ENCODE measurements at places on chromosomes 3 and 15. TPM values are rescaled to one million over a fixed set of nuclear protein-coding genes. Genes with fewer than 3 reads are reported as not detected.

The FRMD5 gene
- 0.23 TPM for total RNA-seq

DNA sequence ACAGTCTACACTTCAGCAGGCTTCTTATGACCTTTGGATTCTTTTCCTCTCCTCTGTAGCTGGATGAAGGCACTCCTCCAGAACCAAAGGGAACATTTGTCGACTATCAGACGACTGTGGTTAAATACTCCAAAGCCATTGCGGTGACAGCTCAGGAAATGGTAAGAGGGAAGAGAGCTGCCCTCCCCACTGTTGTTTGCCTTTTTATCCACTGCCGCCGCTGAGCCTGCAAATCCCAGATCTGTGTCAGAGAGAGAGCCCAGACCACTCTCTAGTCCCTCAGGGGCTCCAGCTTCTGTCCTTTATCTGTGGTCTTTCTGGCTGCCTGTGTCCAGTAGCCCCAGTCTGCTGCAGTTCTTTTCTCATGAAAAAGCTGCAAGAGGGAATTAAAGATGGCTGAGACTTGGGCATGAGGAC is 261.5 kb upstream of the TPM1 start:
- no peak overlapping the region for H3K27ac ChIP-seq
- no peaks in the 10 kb centered on the region for H3K27me3 ChIP-seq
- H3K4me3 ChIP-seq, result no peak overlapping the region
- no peaks in the 10 kb centered on the region for H3K36me3 ChIP-seq
- H3K4me1 ChIP-seq, result no peaks in the 10 kb centered on the region

- H3K36me3 ChIP-seq, result no peaks in the 10 kb centered on the region
- no peak for DNase-seq
- H3K27ac ChIP-seq, result no peak overlapping the region
- H3K4me3 ChIP-seq, result no peak overlapping the region
These were observed 11.3 kb upstream of the TTBK2 start for GRCh38 chr15:42931702-42932486.

DNA sequence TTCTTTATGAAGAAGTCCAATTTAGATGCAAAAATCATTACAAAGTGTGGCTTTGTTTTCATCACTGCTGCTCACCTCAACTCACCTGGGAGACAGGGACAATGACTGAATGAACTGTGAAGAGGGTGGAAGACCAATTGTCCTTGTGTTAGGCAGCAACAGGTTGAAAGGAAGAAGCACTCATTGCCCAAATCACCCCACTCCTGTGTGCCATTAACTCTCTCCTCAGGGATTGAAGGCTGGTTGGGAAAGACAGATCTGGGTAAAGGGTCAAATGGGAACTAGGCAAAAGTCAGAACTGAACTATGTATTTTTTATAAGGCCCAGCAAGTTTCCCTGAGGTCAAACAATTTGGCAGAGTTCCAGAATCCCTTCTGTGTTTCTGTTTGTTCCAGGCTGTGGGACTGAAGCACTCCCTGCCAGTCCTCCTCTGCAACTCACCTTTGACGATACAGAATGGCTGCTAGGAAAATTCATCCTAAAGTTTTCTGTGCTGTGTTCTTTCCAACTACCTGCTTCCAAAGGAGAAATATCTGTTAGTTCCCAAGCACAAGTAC is 68.6 kb upstream of the CCDC39 start:
- no peak overlapping the region for H3K27ac ChIP-seq
- H3K27me3 ChIP-seq, result peaks cover 3% of the 10 kb centered on the region
- H3K4me1 ChIP-seq, result no peaks in the 10 kb centered on the region

Data from activated CD8-positive, alpha-beta T cell treated with anti-CD3 and anti-CD28 coated beads for 36 hours (primary cell).